ENCODE measurements at places on chromosomes 3 and 15.

- DNase-seq = no peak
These were observed 18.1 kb downstream of the GBE1 start for GRCh38 chr3:81743096-81744025.

DNA sequence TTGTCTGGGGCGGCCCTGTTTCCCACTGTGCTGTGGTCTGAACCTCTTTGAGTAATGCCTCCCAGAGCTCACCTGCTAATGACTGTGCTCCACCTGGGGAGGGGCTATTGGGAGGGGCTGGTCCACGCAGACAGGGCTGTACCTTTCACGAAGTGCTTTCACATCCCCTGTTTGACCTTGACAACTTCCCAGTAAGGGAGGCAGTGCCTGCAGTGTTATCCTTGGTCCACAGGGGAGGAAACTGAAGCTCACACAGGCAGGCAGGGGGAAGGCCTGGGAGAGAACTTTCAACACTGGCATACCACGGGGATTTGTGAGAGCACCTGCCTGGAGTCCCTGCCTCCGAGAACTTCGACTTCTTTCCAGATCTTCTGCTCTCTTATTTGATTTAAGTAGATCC is 91.2 kb downstream of the CACNA1D start:
- no peak for DNase-seq

- DNase-seq = no peak
These were observed 57.8 kb downstream of the CDC25A start for GRCh38 chr3:48130321-48130904.

GRCh38 chr3:101151286-101151913 is 158.2 kb upstream of the ABI3BP start:
- DNase-seq = no peak

GRCh38 chr3:192841428-192841827 is 76.2 kb downstream of the MB21D2 start:
- DNase-seq = no peak

DNA sequence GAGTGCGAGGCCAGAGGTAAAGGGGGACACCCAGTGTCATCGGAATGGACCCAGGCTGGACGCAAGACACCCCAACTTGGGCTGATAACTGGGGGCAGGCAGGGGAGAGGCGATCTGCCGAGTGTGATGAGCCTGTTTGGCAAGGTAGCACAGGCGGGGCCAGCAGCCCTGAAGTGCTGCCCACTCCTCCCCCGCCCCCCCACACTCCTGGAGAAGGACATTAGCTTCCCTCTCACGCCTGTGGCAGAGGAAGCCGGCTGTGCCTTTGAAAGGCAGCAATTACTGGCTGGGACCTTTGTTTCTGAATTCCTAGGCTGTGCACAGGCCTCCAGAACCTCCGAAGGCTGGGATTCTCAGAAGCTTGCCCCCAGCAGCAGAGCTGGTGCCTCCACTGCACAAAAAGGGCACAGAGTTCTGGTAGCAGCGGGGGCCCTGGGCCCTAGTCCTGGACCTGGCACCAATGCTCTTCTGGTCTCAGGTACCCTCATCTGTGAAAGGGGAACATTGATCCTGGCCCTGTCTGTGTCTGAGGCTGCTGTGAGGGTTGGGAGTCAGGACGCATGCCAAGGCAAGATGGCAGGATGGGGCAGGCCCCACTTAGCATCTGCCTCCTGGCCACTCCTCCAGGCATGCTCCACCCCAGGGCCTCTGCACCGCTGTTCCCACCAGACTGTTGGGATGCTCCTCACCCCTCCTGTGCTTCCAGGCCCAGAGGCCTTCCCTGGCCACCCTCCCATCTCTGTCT is 28.6 kb downstream of the IQSEC1 start:
- no peak for DNase-seq

DNA sequence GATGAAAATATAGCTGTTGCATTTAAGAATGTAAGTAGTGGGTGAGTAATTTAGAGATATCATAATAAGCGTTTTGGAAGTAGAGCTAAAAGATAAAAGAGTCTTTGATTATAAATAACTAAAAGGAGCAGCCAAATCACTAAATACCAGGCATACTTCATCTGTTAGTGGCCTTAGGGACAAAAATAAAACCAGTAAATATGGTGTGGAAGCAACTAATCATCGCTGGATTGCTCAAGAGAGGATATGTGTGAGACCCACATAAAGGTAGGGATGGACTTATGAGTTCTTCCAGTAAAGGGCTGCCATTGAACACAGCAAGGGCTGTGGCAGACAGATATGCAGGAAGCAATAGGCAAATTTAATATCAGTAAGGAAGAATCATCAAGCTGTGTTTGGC is 356.2 kb downstream of the CNTN4 start:
- no peak for DNase-seq

GRCh38 chr3:29525254-29525881 is 244.5 kb downstream of the RBMS3 start:
- DNase-seq = no peak

DNA sequence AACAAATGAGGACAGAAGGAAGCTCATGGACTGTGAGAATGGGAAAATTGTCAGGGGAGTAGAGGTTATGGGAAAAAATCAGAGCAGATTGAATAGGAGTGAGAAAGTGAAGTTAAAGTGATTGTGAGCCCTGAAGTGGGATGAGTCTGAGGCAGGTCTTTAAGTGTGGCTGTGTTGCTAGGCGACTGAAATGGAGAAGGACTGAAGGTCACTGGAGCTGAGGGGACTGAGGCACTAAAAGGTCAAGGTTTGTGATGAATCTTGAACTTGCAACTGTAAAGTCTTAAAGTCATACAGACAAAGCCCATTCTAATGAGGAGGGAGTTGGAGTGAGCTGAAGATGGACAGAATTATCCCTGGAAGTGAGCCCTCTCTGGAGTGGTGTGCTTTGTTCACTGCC is 518.9 kb downstream of the TUSC7 start:
- no peak for DNase-seq

DNA sequence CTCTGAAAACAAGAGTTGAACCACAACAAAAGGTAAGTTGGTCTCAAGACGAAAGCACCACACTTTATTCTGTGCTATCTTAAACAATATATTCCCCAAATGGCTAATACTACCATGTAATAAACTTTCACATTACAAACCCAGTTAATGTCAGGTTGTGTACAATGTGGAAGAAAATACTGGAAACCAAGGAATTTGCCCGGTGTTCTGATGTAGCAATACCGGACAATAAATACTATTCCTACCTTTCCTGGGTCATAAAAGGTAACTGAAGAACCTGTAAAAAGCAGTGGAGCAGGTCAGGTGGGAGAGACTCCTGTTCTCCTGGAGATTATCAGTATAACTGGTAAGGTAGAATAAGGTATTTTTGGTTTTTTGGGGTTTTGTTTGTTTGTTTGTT is 3.9 kb downstream of the CFAP44 start:
- DNase-seq = no peak

DNA sequence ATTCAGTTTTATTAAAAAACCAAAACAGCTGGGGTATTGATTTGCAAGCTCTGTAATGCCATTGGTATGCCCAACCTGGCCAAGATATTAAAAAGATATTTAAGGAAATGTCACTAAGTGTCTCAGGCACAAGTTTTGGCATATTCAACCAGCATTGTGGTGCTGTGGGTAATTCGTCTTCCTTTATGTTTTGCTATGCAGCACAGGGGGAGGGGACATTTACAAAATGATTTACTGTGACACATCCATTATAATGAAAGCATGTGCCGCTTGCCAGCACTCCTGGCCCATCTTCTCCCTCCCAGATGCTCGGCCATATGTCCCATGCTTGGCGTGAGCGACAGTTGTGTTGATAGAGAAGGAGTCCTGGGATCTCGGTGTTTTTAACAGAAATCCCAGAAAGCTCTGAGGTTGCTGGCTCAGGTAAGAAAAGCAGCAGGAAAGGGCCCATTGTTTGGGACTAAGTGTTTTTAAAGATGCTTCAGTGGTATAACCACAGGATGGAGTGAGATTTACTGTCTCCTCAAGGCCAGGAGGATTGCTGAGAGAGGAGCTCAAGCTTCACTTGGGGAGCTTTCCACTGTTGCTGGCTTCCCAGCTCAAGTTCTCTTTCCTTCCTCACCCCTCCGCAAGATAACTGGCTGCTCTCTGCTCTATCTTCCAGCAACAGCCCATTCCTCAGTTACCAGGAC is 158.2 kb upstream of the TSC22D2 start:
- no peak for DNase-seq

DNA sequence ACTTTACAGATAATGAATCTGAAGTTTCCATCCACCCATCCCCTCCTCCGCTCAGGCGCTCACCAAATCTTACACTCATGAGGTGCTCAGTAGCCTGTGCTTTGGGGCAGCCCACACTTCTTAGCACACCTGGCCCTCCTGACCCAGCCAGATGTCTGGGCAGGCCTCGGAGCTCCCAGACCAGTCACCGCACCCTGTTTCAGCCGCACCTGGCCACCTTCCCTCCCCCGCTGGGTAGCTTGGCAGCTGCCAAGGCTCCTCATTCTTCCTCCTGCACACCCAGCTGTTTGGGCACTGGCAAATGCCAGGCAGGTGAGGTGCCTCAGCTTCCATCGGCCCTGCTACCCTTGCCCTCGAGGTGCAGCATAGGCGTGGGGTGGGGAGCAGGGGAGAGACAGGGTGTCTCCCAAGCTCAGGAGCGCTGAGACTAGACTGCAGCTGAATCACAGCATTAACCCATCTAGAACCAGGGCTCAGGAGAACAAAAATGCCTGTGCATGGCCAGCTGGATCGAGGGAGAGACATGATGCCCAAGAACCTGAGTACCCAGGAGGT is 45.8 kb downstream of the CDC25A start:
- no peak for DNase-seq

DNA sequence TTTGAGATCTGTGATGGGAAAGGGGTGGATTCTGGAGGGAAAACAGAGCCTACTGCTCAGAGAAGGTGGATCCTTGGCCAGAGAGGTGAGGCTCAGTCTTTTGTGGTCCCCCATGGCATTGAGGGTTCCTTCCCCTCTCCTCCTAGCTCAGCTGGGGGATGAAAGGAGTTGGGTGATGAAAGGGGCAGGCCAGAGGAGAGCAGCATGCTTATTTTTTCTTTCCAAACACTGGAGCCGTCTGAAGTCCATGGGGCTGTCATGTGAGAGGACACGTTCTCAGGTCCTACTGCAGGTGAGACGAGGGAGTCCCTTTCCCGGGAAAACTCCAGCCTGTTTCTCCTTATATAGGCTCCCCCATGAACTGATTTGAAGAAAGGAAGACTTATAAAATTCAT is 71.4 kb downstream of the SCN5A start:
- no peak for DNase-seq

DNA sequence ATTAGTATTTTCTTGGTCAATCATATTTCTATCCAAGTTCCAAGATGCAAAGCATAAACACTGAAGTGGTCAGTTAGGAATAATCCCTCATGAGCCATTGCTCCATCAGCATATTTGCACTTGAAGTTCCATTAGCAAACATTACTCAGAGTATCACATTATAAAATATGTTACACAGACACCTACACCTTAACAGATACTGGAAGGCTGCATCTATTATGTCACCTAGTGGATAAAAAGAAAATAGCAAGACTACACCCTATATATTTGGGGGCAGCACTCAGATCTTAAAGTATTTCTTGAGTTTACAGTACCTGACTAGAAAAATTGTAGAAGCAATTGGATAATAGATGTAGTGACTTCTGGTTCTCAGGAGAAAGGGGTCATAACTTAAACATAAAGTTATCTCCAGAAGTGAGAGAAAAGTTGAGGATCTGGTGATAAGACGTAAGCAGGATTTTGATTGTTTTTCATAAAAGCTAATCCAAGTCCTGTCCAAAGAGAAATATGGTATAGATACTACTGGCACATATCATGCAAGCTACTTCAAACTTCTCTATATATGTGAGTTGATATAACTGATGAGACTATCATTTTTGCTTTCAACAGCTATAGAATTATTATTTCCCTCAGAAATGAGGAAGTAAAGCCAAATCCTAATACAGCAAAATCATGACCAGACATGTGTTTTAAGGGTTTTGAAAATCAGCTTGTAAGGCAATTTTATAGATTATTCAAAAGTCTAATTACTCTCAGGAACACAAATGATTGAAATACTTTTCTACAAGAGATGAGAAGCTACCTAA is 422.2 kb downstream of the GBE1 start:
- no peak for DNase-seq

- peak; percentile 65 for DNase-seq
These were observed at the start of gene CD80 for GRCh38 chr3:119559441-119559963. Gene CD80 (minus strand): TSS chr3:119559614. CDS start chr3:119557728, 1,886 bp downstream.
